Mesenteric fat pad (tissue), 1 donor: ENCODE measurements at places on chromosomes 11 and 22.

GRCh38 chr11:133996671-133997070 is 39.9 kb upstream of the IGSF9B start:
- no peak for DNase-seq

GRCh38 chr11:126624506-126624905 is 269.0 kb downstream of the ST3GAL4 start:
- DNase-seq = no peak

DNA sequence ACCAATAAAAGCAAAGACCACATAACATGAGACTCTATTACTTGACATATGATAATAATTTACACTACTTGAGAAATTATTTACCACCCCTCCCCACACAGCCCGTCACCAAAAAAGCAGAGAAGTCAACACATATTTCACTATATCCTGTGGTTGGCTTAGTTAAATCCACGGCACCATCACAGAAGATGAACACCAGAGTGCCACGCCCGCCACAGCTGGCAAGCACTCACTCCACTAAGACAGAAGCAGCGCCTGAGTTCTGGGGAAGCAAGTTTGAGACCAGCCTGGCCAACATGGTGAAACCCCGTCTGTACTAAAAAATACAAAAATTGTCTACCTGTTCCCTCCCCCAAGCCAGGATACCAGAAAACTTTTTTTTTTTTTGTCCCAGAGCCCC is 53.1 kb downstream of the PACSIN2 start:
- DNase-seq = no peak

- DNase-seq = no peak
Measured at GRCh38 chr11:121321614-121322243, 29.2 kb downstream of the SC5D start.

DNA sequence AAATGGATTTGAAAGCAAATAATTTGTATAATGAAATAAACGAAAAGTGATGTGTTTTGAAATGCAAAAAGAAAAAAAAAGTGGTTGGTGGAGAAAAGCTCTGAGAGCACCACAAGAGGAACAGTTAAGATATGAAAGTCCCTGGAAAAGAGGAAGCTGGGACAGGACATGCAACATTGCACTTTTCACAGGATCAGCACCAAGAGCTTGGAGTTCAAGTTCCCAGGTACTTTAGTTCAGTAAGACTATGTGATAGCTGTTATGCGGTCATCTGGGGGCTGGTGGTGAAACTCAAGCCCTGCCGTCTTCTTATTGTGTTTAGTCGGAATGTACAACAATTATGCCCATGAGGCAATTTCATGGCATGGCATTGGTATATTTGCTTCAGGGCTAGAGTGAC is 17.1 kb upstream of the MS4A4A start:
- DNase-seq = no peak

GRCh38 chr11:23723861-23724260 is 773.0 kb upstream of the LUZP2 start:
- DNase-seq = no peak

DNA sequence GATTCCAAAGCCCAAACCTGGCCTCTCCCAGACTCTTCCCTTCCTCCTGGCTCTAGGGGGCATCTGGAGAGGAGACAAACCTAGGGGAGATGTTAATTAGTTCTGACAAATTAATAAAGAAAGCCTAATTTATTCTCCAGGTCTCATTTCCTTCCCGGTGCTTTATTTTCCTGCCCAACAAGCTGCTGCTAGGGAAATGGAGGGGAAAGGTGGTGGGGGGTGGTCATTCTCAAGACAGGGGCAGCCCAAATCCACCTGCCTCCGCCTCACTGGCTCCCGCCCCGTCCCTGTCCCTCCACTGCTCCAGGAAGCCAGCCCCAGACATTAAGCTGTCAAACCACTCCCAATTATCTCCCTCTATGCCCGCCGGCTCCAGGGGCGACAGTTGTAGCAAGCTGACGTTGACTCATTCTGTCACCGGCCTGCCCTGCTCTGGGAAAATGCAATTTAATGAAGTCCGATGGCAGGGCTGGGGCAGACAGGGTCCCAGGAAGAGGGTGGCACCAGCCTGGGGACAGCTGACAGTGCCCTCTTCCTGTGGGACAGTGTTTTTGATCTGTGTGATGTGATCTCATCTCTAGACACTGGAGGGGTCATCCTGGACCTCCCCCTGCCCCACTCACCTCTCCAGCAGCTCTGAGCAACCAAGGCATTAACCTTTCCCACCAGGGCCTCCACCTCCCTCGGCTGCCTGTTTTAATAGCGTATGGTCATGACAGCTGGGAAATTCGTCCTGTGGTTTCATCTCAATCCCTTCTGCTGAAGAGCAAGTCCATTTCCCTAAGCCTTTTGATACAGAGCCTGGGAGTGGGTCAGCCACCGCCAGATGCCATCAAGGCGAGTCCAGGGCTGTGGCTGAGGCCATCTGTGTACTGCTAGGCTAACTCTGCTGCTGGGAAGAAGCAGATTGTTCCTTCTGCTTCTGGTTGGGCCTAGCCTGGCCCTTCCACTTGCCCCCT is 27.1 kb downstream of the NECTIN1 start:
- DNase-seq = no peak

DNA sequence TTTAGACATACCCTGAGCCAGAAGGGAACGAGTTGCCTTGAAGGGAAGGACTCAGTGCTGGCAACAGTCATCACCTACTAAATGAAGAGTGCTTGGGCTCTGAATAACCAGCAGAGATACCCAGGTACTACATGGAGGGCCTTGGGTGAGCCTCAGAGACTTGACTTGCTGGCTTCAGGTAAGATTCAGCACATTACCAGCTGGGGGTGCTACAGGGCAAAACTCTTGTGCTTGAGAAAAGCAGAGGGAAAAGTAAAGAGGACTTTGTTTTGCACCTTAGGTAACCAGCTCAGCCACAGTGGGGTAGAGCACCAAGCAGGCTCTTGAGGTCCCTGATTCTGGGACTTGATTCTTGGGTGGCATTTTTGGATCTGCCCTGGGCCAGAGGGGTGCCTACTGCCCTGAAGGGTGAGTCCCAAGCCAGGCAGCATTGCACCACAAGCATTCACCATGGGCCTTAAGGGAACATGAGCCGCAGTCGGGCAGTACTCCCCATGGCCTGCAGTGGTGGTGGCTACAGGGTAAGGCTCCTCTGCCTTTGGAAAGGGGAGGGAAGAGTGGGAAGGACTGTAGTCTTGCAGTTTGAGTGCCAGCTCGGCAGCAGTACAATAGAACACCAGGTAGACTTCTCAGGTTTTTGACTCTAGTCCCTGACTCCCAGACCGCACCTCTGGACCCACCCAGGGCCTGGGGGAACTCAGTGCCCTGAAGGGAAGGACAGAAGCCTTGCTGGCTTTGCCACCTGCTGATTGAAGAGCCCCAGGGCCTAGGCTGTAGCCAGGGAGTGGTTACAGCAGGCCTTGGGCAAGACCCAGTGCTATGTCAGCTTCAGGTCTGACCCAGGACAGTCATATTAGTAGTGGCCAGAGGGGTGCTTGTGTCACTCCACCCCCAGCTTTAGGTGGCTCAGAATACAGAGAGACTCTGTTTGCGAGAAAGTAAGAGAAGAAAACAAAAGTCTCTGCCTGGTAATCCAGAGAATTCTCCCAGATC is 22.7 kb upstream of the PLEKHA7 start:
- peak; percentile 73 for DNase-seq

DNA sequence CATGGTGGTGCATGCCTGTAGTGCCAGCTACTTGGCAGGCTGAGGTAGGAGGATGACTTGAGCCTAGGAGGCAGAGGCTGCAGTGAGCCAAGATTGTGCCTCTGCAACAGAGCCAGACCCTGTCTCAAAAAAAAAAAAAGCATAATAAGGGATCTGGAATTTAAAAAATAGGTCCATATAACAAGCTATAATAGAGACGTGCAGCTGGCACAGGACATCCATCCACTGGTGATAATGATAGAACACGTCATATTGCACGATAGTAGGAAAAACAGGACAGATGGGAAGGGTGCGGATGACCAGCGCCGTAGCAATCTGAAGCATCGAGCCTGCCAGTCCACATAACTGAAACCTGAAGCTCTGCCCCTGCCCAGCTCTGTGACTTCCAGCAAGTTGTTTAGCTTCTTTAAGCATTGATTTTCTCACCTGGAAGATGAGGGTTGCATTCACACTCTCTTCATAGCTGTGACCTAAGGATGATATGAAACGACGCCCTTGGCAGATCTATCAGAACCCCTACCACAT is 60.3 kb upstream of the PRODH start:
- DNase-seq = no peak

- peak; percentile 91 for DNase-seq
Measured at GRCh38 chr11:64787526-64788320, 9.4 kb upstream of the SF1 start.

DNA sequence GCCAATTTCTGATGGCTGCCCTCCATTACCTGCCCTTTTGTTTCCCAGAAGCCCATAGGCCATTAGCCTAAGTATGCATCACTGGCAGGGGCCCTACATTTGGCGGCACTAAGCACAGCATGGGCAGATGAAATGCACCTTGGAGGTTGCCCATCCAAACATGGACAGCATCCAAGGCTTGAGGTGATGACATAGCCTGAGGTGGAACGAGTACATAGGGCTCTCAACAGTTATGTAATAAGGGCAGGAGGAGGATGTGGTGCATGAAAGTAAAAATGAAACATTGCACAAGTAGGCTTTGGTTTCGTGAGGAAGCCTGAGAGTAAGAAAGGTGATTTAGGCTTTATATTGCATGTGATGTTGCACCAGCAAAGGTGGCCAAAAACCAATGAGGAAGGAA is 148.1 kb downstream of the FAM76B start:
- DNase-seq = no peak

- DNase-seq = no peak
Measured at GRCh38 chr11:131867457-131868257, 497.2 kb downstream of the NTM start.

- no peak for DNase-seq
Measured at GRCh38 chr11:131624531-131624930, 254.1 kb downstream of the NTM start.

DNA sequence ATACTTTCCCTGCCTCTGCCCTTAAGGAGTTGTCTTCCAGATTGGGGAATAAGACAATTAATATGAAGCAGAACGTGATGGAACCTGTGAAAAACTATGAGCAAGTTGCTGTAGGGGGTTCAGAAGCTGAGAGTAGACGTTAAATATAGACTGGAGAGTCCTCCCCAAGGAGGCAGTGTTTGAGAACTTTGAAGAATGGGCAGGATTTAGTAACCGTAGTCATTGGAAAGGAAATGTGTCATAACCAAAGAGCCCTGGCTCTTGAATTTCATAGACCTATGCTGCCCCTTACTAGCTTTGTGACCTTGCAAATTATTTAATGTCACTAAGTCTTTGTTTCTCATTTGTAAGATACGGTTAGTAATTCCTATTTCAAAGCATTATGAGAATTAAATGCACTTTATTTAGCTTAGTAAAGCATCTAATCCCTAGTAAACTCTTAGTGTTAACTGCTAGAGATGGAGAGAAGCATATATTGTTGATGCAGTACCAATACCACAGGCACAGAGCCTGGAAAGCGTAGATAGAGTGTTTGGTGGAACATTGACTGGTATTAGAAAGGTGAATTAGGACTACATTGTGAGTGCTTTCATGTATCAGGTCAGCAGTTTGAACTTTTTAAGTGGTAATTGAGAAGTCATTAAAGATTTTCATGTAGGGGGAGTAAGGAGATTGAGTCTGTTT is 54.1 kb downstream of the MCAM start:
- DNase-seq = no peak

DNA sequence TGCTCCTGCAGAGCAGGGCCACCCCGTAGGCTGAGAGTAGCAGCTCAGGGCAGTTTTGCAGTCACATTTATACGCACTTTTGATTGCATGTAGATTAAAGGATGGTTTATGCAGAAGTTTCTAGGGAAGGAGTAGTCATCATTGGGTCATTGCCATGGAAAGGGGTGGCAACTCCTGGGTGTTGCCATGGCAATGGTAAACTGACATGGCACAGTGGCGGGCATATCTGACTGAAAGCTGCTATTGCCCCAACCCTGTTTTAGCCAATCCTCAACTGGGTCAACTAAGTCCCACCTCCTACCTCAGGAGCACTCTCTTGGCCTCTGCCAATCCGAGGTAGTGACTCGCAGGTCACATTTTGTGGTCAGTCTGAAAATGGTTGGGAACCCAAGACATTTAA is 2.4 kb upstream of the ARSA start:
- no peak for DNase-seq

- no peak for DNase-seq
Measured at GRCh38 chr22:45790401-45790800, 118.8 kb downstream of the ATXN10 start.

- no peak for DNase-seq
Measured at GRCh38 chr11:69922596-69923111, 103.4 kb upstream of the FGF3 start.

DNA sequence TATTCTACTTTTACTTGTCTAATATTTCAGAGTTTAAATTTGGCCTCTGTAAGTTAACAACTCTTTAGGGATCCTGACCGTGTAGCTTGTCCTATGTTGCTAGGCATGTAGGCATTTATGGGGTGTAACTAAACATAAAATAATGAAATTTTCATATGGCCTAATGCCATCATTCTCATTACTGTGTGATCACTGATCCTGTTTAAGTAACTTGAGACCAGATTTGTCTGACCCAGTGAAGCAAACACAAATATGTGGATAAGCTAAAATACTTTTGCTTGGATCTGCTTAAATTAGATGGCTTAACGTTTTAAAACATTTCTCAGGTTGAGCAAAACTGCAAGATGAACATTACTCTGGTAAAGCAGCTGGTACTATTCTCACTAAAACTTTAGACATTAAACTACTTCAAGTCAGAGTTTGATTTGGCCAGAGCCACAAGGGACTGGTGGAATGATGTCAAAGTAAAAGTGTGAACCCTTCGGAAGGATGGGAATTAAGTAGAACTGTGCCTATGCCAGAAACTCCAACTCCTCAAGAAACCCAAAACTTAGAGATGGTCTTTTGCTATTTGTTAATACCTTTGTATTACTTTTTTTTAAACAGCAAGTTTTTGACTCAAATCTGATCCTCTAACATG is 12.5 kb downstream of the QSER1 start:
- no peak for DNase-seq

DNA sequence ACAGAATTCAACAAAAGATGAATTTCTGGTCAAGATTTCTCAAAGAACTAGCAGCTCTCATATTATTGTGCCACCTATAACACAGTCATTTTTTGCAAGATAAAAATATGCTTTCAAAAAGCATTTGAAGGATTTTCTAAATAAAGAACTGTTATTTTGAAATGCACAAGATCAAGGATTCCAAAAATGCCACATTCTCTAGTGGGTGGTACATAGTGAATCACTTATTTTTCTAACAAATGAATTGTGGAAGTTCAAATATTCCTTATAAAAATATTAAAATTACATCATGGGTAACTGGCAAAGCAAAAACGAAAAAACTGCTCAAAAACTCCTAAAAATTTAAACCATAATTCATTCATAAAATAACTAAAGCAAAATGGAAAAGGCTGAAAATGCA is 2.1 kb downstream of the RNF141 start:
- no peak for DNase-seq

DNA sequence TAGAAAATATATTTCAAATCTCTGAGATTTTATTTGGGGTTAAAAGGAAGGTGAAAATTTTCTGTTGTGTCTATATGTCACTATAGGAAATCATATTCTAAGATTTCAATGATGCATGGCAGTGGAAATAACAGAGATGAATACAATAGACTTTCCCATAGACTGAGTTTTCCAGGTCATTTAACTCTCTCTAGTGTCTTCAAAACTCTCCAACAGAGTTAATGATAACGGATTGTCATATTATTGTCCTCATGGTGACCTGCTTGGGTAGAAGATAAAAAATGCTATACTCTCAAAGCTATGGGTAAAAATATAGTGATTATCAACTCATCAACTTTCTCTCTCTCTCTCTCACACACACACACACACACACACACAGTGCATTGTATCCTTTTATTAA is 312.9 kb downstream of the CNTN5 start:
- no peak for DNase-seq
